ENCODE measurements at places on chromosomes 11 and 22. TPM values are rescaled to one million over a fixed set of nuclear protein-coding genes. Genes with fewer than 3 reads are reported as not detected.

DNA sequence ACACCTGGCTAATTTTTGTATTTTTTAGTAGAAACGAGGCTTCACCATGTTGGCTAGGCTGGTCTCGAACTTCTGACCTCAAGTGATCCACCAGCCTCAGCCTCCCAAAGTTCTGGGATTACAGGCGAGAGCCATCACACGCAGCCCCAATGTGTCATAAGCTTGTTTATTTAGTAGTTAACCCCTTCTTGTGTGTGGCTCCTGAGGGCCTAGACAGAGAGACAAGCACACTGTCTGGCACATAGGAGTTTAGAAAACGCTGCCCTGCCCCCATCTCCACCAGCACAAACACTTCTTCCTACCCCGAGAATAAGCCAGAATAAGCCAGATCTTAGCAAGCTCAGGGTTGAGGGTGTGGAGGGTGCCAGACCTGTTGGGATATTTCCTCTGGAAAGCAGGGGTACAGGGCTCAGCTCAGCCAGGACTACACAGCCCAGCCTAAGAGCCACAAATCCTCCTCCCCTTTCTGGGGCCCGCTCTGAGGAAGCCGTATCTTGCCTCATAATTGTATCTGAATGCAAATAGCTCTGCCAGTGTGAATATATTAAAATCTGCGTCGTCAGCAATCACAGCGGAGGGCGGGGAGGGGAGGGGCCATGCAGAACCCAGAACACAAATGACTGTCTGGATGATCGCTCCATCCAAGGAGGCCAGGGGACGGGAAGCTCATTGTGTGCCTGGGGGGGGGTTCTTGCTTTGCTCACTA, 247.3 kb downstream of the MN1 start:
- H3K36me3 ChIP-seq = no peaks in the 10 kb centered on the region
- H3K4me1 ChIP-seq = no peaks in the 10 kb centered on the region
- no peak overlapping the region for H3K27ac ChIP-seq
- no peak for DNase-seq

Gene CDC45
- total RNA-seq = 101 TPM

GRCh38 chr11:74680035-74680671, 51.1 kb downstream of the CHRDL2 start:
- H3K27me3 ChIP-seq = peaks cover 16% of the 10 kb centered on the region
- DNase-seq = no peak
- H3K27ac ChIP-seq = no peak overlapping the region

DNA sequence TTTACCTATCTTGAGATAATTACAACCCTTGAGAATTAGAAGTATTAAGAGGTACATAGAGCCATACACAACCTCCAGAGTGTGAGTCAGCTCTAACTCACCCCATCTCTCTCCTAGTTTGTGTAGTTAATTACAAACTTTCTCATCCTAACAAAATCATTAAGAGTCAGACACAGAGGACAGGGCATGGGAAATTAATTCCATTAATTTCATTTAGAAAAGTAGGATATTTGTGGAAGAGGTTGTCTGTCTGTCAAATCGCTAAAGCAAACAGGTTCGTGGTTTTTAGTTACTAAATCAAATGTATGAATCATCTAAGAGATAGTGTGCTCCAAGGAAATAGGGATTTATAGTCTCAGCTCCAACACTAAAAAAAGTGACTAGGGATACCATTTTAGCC, 1261.4 kb upstream of the TENM4 start:
- H3K27me3 ChIP-seq = no peaks in the 10 kb centered on the region
- no peaks in the 10 kb centered on the region for H3K4me1 ChIP-seq
- H3K36me3 ChIP-seq = no peaks in the 10 kb centered on the region
- DNase-seq = no peak
- no peak overlapping the region for H3K27ac ChIP-seq
- H3K4me3 ChIP-seq = no peak overlapping the region

DNA sequence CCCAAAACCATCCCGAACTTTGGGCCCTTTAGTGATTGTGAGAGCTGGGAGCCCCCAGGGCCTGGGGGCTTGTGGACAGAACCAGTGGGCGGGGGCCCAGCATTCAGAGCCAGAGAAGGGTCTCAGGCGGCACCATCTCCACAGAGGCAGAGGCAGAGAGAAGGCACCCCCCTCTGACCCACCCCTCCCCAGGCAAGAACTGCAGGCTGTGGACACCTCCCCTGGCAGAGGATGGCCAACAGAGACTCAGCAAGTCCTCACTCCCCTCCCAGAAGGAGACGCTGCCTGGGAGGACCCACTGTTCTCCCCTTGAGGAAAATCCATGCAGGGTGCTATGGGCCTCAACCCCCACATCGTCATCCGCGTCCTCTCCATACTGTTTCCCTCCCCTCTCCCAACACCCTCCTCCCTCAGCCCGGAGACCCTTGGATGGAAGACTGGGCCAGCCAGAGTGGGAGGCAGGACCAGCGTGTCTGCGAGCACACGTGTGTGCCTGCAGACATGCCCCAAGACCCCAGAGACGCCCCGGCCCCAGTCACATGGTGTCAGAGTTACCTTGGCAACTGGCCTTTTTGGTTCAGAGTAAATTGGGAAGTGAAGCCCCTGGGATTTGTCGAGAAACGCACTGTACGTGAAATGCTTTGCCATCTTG, 42.6 kb downstream of the KCNC1 start:
- no peak overlapping the region for H3K4me3 ChIP-seq
- no peaks in the 10 kb centered on the region for H3K36me3 ChIP-seq
- no peak overlapping the region for H3K27ac ChIP-seq
- no peaks in the 10 kb centered on the region for H3K4me1 ChIP-seq
- no peak for DNase-seq

DNA sequence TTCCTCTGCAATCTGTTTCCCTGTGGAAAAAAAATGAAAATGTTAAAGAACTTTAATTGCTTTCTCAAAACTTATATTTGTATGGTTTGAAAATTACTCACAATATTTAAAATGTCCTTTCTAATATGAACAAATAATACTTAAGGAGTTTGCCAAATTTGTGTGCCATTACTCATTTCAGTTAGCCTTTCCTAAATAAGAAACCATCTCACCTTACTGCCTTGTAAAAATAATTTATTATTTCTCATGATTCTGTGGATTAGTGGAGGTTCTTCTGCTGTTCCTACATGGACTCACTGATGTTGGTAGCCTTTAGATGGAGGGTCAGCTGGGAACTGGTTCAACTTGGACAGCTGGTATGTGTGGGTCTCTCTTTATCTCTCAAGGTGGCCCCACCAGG, 428.6 kb downstream of the CNTN5 start:
- no peaks in the 10 kb centered on the region for H3K36me3 ChIP-seq
- H3K4me1 ChIP-seq = no peaks in the 10 kb centered on the region
- DNase-seq = no peak
- H3K27me3 ChIP-seq = no peaks in the 10 kb centered on the region

GRCh38 chr11:46914363-46914762, 4.0 kb downstream of the LRP4 start:
- DNase-seq = no peak
- H3K36me3 ChIP-seq = no peaks in the 10 kb centered on the region
- H3K4me1 ChIP-seq = peaks cover 15% of the 10 kb centered on the region
- peaks cover 68% of the 10 kb centered on the region for H3K27me3 ChIP-seq
- H3K27ac ChIP-seq = no peak overlapping the region

- DNase-seq = no peak
- no peak overlapping the region for H3K4me3 ChIP-seq
- no peaks in the 10 kb centered on the region for H3K27me3 ChIP-seq
Measured at GRCh38 chr11:33320814-33321330, 63.7 kb downstream of the HIPK3 start.

DNA sequence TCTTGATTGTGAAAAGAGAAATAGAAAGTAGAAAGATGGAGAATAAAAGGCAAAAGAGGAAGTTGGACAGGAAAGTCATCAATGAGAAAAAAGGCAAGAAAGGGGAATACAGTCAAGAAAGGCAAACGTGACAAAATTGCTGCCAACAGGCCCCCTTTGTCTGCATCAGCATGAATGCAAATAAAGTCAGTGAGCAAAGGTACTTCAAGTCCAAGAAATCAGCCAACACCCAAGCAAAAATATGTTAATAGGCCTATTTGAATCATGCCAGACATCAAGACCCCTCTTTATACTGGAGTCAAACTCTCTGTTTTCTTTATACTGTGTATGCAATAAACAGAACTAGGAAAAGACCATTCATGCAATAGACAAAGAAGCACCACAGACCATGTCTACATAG, 34.3 kb downstream of the GUCY1A2 start:
- H3K4me3 ChIP-seq = no peak overlapping the region
- no peaks in the 10 kb centered on the region for H3K27me3 ChIP-seq
- no peak overlapping the region for H3K27ac ChIP-seq
- DNase-seq = no peak
- no peaks in the 10 kb centered on the region for H3K4me1 ChIP-seq
- no peaks in the 10 kb centered on the region for H3K36me3 ChIP-seq

DNA sequence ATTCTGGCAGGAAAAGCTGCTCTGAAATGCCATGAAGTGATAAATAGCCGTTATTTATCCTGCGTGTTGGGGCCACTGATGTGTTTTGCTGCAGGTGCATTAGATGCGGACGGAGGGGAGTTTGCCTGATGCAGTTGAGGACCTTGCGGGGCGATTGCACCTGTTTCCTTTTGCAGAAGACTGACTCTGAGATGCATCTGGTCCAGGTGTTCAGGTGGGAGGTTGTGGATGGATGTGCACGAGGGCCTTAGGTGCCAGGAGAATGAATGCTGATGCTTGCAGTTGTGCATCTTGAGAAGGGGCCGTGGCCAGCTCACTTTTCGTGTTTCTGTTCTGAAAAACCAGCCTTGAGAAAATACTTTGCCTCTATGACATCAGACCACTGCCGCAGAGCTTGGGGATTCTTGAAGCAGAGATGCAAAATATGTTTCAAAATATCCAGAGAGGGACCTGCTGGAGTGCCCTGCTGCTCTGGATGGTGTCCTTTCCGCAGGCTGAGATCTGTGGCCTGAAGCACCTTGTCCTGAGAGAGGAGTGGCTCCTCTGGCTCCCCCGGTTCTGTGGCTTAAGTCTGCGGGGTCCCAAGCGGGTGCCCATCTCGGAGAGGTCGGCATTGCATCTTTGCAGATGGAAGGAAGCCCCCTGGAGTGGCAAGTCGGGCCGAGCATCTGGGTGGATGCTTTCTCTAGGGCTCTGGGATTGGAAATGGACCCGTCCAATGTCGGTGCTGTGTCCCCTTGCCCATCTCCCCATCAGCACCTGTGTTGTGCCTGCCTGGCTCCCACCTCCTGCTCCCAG, 1031.1 kb downstream of the TBC1D22A start:
- H3K27ac ChIP-seq = no peak overlapping the region
- no peak overlapping the region for H3K4me3 ChIP-seq
- no peaks in the 10 kb centered on the region for H3K36me3 ChIP-seq
- no peaks in the 10 kb centered on the region for H3K4me1 ChIP-seq

Gene VSIG10L2
- total RNA-seq = not detected

GRCh38 chr11:8934742-8935488, 2.2 kb upstream of the C11orf16 start:
- H3K4me1 ChIP-seq = peaks cover 2% of the 10 kb centered on the region
- no peak overlapping the region for H3K4me3 ChIP-seq
- no peak overlapping the region for H3K27ac ChIP-seq

- DNase-seq = no peak
- no peak overlapping the region for H3K4me3 ChIP-seq
- H3K4me1 ChIP-seq = peaks cover 2% of the 10 kb centered on the region
Measured at GRCh38 chr11:33802194-33802950, 28.1 kb upstream of the FBXO3 start.

Gene MS4A7
- not detected for total RNA-seq

- H3K4me3 ChIP-seq = no peak overlapping the region
- H3K27ac ChIP-seq = no peak overlapping the region
- peaks cover 44% of the 10 kb centered on the region for H3K27me3 ChIP-seq
- no peak for DNase-seq
- H3K36me3 ChIP-seq = no peaks in the 10 kb centered on the region
Measured at GRCh38 chr11:27383645-27384044, 20.6 kb upstream of the CCDC34 start.

Gene HPX
- total RNA-seq = 0.50 TPM

Gene POLR3H
- total RNA-seq = 33.2 TPM

GRCh38 chr22:47994601-47995263, 1232.3 kb downstream of the TBC1D22A start:
- H3K36me3 ChIP-seq = no peaks in the 10 kb centered on the region
- no peak overlapping the region for H3K27ac ChIP-seq
- DNase-seq = no peak
- H3K27me3 ChIP-seq = no peaks in the 10 kb centered on the region
- H3K4me1 ChIP-seq = no peaks in the 10 kb centered on the region
- no peak overlapping the region for H3K4me3 ChIP-seq

- H3K27ac ChIP-seq = no peak overlapping the region
- H3K27me3 ChIP-seq = peaks cover 18% of the 10 kb centered on the region
- DNase-seq = no peak
- no peak overlapping the region for H3K4me3 ChIP-seq
Measured at GRCh38 chr11:107653076-107653475, 58.8 kb downstream of the SLN start.

Gene RRM1
- total RNA-seq = 146 TPM

- H3K27ac ChIP-seq = peak overlapping the region; percentile 89
- H3K4me1 ChIP-seq = peaks cover 45% of the 10 kb centered on the region
- no peaks in the 10 kb centered on the region for H3K27me3 ChIP-seq
- H3K36me3 ChIP-seq = peaks cover 9% of the 10 kb centered on the region
- H3K4me3 ChIP-seq = peak overlapping the region; percentile 88
- DNase-seq = peak; percentile 66
Measured at GRCh38 chr22:40176921-40177737, 596 bp upstream of the TNRC6B start.

DNA sequence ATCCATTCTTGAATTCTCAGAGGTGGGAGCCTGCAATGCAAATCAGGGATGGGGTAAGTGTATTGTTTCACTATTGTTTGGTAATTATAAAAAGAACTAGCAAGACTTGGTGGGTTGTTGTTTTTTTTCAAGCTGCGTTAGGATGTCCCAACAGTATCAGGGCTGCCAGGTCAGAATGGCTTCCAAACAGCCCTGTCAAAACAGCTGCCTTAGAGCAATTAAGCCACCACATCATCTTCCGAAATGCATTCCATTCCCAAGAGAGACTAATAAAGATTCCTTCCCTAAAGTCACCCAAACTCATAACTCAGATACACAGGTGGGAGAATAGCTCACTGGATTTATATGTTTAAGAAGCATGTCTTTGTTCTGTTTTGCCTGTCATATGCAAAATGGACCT, 23.5 kb downstream of the BBOX1 start:
- DNase-seq = no peak
- no peaks in the 10 kb centered on the region for H3K4me1 ChIP-seq
- H3K36me3 ChIP-seq = no peaks in the 10 kb centered on the region
- H3K27ac ChIP-seq = no peak overlapping the region
- no peaks in the 10 kb centered on the region for H3K27me3 ChIP-seq

- H3K27me3 ChIP-seq = peaks cover 4% of the 10 kb centered on the region
- H3K4me1 ChIP-seq = peaks cover 11% of the 10 kb centered on the region
- peak; percentile 76 for DNase-seq
Measured at GRCh38 chr22:24525416-24526037, 29.4 kb downstream of the GUCD1 start.

- H3K4me1 ChIP-seq = no peaks in the 10 kb centered on the region
- H3K27me3 ChIP-seq = no peaks in the 10 kb centered on the region
- no peak overlapping the region for H3K4me3 ChIP-seq
Measured at GRCh38 chr11:116721988-116722387, 50.8 kb downstream of the BUD13 start.

All from activated T-helper 2 cell treated with anti-CD3 and anti-CD28 coated beads, Interferon-gamma antibody, Interleukin-2, Interleukin-4, amounts not matched to agents 10 μg/mL and 5 μg/mL and 100 μg/mL, durations not matched to agents 14 hours and 24 hours and 36 hours (primary cell).